ENCODE measurements at places on chromosomes 5 and 9.

- DNase-seq = no peak
These were observed 6.5 kb upstream of the TMEM210 start for GRCh38 chr9:137178201-137178938.

GRCh38 chr5:102747386-102748166, 7.5 kb upstream of the PAM start:
- no peak for DNase-seq

- DNase-seq = no peak
These were observed 16.9 kb upstream of the TMEM250 start for GRCh38 chr9:136135326-136136126.

GRCh38 chr9:126488310-126488709, 125.4 kb upstream of the LMX1B start:
- no peak for DNase-seq

DNA sequence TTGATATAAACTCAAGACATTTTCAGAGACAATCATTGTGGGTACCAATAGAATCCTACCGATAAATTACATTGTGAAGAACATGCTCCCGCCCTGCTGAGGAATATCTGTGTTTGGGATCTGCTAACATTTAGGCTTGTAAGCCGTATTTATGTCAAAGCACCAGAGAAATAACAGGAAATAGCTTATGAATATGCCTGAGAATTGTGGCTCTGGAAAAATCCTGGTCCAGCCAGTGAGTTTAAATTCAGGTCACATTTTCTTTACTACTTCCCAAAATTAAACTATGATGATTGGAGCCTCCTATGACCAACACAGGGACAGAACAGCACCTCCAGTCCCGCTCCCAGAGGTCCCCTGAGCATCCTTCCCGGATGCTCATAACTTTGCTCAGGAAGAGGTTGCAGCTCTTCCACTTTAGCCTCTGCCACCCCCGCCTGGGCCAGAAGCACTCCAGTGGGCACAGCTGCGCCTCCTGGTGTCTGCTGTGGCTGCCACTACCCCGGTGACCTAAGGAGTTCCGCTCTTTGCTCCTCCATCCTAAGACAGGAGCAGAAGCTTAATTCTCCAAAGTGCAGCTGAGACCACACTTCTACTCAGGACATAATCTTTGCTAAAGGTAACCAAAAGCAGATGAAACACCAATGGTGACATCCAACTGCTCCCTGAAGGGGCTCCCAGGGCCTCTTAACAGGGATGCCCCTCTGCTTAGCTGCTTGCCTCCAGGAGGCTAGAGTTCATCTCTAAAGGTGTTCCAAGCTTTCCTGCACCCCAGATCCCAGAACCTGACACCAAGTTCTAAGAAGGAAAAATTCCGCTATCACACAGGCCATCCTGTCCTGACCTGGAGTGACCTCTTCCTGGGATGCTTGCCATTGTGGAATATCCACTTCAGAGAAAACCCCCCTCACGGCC, 58.8 kb downstream of the SLC1A1 start:
- no peak for DNase-seq

- no peak for DNase-seq
These were observed 59.5 kb upstream of the RNF130 start for GRCh38 chr5:180130876-180131740.

- no peak for DNase-seq
These were observed 26.5 kb upstream of the PCSK1 start for GRCh38 chr5:96459313-96460121.

GRCh38 chr5:38316544-38317224, 58.3 kb downstream of the EGFLAM start:
- DNase-seq = no peak

DNA sequence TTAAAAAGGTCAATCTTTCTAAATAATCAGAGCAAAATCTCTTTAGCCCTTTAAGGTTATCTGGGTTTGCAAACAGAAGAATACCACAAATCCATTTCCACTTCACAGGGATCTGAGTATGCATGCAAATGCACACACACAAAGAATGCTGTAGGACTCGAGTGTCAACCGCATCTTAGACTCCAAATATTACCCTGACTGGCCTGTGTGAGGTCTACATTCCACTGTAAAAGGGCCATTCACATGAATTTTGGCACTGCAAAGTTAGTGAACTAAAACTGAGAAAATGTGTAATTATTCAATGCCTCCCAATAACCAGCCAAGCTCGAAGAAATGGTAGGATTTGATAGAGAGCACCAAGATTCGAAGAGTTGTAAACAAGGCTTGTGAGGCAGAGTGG, 199.9 kb downstream of the AGTPBP1 start:
- DNase-seq = no peak

GRCh38 chr5:59798862-59799667, 94.5 kb downstream of the PDE4D start:
- DNase-seq = no peak

DNA sequence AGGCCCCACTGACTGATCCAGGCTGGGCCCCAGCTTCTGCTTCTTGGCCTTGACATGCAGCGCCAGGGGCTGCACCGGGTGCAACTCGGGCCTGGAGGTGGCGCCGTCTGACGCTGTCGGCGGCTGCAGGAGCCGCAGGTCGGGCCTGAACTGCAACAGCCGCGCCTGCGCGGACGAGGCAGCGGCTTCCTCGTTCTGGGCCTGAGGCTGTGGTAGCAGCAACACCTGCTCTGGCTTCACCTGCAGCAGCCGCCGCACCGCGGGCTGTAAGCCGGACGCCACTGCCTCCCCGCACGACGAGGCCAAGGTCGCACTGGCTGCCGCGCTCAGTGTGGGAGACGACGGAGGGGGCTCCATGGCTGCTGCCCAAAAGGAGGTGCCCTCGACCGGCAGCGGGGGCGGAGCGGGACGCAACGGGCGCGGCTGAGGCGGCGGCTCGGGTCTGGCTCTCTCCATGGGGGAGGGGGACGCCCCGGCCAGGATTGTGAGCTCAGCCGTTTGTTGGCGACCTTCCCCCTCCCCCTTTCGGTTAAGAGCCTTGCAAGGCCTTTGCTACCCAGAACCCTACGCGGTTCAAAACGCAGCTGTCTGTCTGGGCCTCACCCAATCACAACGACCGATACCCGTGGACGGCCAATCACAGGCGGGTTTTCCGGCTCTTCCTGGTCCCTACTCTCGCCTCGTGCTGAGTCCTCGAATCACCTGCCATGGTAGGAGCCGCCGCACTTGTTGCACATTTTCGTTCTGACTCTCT, 438 bp downstream of the SOX30 start:
- peak; percentile 67 for DNase-seq

DNA sequence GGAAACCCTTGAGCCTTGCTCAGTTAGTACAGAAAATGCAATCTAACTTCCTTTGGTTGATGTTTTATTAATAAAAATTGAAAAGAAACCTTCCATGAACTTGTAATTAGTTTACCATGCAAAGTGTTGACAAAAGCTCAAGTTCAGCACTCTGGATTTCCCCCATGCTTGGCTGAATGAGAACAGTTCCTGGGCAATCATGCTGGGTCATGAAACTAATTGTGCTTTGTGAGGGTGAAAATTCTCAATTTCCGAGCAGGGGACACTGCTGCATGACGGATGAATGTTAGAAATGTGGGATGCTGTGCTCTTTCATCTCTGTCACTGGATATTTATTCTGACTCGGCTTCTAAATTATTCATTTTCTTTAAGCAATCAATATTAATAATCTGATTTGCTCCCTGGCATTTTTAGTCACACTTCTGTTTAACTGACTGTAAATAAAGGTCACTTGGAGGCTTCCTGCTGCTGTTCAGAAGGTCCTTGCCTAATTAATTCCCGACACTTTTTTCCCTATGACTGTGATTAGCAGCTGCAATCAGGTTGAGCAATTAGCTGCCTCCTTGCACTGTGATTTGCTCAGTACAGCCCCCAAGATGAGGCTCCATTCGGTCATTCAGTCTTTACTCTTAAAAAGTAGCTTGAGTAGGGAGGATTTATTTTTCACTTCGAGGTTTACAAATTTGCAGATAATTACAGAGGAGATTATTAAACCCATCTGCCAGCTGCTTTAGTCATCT, 678.1 kb upstream of the ZNF608 start:
- no peak for DNase-seq

GRCh38 chr5:1324719-1325190, 20.1 kb downstream of the CLPTM1L start:
- DNase-seq = no peak

- no peak for DNase-seq
These were observed 68.2 kb upstream of the TNFAIP8 start for GRCh38 chr5:119287547-119288111.

DNA sequence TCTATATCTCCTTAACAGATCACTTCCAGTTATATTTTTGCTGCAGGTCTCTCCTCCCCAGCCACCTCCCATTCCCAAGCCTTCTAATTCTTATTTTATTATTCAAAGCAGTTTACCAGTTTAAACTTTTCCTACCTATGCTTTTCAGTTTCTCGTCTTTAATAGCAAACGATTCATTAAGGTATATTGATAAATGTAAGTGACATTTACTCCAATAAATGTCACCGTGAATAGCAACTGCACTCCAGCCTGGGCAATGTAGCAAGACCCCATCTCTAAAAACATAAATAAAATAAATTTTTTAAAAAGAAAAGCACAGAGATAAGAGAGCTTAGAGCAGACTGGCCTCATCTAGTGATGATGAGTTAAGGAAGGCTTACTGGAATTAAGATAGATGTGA, 42.6 kb downstream of the ARRDC3 start:
- DNase-seq = no peak

DNA sequence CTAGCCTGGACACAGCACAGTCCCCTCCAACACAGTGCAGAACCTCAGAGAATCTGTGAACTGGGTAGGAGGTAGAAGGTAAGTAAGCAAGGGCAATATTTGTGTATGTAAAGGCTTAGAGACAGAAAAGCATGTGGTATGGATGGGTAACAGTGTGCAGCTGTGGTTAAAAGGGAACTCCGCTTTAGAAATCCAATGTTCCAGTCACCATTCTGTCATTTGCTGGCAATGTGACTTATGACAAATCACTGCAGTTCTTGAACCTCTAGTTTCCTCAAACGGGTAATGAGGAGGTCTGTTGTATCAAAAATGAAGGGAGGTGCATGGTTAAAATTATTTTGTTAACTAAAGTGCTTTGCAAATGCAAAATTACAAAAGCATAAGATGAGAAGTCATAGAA, 125.5 kb upstream of the IFNE start:
- DNase-seq = no peak

GRCh38 chr5:121967187-121967586, 5.4 kb downstream of the SRFBP1 start:
- DNase-seq = no peak

DNA sequence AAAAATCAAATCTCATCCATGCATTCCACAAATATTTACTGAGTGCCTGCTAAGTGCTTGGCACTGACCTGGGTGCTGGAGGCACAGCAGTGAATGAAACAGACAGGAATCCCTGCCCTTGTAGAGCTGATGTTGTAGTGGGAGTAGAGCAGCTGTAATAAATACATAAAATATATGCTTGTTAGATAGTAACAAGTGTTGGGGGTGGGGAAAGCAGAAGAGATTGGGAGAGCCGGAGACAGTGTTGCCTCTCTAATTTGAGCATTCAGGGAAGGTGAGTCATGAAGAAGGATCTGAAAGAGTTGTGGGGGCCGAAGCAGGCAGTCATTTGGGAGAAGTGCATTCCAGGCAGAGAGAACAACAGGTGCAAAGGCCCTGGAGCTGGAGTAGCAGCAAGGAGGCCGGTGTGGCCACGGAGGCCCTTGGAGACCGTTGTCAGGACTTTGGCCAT, 97.9 kb downstream of the ZNF618 start:
- no peak for DNase-seq

DNA sequence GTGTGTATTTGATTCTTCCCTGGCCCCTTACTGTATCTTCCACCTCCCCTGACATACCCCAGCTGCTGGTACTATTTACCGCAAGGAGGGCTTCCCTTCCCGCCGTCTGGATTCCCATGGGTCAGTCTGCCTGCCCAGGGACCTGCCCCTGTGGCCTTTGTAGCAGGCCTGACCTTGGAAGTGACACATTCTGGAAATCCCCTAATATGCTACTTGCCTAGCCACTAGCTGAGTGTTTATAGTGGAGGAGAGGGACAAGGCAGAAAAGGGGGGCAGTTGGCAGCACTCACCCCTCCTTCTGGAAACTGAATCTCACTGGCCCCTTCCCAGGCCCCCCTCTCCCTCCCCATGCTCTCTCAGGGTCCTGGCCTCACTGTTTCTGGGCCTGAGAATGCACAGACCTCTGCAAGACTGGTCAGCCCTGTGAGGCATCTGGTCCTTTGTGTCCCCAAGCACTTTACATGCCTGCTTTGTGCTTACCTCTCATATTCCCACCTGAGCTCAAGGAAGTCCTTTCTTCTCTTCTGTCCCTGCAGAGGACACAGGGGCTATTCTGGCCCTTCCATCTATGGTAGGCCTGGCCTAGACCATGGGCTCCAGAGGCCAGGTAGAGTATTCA, 8.2 kb upstream of the CCL21 start:
- no peak for DNase-seq

DNA sequence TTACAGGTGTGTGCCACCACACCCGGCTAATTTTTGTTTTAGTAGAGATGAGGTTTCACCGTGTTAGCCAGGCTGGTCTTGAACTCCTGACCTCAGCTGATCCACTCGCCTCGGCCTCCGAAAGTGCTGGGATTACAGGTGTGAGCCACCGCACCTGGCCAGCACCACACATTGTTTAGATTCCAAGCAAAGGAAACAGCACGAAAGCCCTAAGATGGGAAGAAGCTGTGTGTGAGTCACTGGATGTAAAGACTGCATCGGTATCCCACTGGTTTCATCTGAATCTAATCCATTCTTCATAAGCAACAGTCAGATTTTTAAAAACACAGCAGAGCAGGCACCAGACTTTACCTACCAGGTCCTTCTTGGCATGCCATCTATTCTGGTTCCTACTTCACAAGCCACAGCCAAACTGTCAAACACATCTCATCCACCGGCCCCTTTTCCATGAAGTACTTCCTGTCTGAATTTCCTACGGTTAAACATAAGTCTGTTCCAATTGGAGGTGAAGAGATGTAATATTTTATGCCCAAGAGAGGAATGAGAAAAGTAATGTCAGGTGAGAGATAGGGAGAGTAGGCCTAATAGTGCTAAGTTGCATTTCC, 17.4 kb downstream of the UBTD2 start:
- DNase-seq = no peak

DNA sequence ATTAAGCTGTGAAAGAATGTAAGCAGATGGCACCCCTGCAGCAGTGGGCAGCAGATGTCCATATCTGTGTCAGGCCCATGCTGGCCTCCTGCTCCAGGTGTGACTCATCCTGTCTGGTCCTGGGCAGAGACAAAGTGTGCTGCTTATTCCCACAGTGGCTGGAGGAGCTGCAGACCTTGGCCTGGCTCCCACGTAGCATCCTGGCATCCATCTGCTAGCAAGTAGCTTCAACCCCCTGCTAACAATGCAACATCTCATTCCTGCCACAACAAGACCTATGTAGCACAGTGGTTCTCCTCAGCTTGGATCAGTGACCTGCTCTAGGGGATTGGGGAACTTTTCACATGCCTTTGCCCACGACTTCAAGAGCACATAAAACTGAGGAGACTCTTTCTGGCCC, 126.4 kb upstream of the SLC12A2 start:
- no peak for DNase-seq

GRCh38 chr9:3758816-3759576, 233.2 kb upstream of the RFX3 start:
- DNase-seq = no peak

- DNase-seq = no peak
These were observed 32.3 kb upstream of the ADAMTS2 start for GRCh38 chr5:179377421-179378115.

GRCh38 chr5:13601112-13601511, 343.4 kb downstream of the DNAH5 start:
- DNase-seq = no peak

GRCh38 chr5:6454628-6455053, 6.0 kb downstream of the UBE2QL1 start:
- no peak for DNase-seq
